ENCODE measurements at places on chromosomes 11 and 22. TPM values are rescaled to one million over a fixed set of nuclear protein-coding genes. Genes with fewer than 3 reads are reported as not detected.

DNA sequence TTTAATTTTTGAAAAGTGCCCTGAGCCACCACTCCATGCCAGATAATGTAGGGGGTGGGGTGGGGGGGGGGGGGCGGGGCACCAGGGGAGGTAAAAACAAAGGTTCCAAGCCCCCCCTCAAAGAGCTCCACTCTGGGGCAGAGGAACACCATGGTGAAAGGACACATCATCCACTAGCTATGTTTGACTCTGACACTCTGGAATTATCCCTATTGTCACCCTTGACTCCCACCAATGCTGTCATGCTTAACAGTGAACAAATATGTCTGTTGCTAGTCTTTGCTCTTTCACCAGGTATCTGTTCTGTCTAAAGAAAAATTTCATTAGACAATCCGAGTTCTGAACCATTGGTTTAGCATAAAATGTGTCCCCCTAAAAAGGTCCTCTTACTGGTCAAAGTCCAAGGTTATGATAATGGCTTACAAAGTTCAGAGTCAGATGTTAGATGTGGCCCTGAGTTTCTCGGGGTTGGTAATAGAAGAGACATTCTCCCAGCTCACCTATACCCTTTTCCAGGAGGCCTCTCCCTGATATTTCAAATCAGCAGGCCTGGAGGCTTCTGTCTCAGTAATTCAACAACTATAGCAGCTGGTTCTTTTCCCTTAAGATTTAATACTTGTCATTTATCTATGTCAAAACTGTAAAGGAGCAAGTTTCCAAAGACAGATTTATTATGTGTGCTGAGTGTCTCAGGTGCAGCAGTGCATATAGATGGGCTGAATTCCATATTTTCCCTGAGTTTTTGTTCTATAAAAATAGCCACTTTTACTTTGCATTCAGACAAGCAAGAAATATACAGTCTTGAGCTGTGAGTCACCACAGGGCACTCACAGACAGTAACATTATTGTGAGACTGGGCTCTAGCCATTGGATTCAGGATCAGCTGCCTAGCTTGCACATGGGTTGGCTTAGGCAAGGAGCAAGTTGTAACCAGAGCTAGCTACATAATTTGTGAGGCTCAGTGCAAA lies 174.1 kb downstream of the CSNK2A3 start:
- H3K27me3 ChIP-seq = no peaks in the 10 kb centered on the region
- H3K4me1 ChIP-seq = no peaks in the 10 kb centered on the region
- H3K27ac ChIP-seq = no peak overlapping the region
- H3K4me3 ChIP-seq = no peak overlapping the region

DNA sequence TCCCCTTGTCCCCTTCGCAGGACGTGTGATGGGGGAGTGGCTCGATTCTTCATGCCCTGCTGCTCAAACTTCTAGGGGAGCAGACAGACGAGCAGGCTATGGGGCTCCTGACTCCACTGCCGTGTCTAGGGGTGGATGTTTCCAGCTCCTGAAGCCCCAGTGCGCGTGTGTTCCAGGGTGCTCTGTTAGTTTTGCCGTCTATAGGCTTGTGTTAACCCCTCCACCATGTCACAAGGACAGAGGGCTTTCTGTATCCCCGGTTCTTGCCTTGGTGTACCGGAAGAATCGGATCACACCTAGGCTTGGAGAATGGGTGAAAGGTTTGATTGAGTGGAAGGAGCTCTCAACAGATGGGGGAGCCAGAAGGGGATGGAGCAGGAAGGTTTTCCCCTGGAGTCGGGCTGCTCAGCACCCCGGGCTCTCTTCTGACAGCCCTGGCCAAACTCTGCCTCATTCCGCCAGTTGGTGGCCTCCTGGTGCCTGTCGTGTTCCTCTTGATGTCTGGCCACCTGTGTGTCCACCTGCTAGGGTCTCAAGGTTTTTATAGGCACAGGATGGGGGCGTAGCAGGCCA lies 810.7 kb downstream of the BRD1 start:
- no peaks in the 10 kb centered on the region for H3K4me1 ChIP-seq
- H3K4me3 ChIP-seq = no peak overlapping the region
- DNase-seq = no peak
- H3K27ac ChIP-seq = no peak overlapping the region
- peaks cover 2% of the 10 kb centered on the region for H3K27me3 ChIP-seq

RAB36 gene
- 0.77 TPM for total RNA-seq

MMP27 gene
- total RNA-seq = not detected

DNA sequence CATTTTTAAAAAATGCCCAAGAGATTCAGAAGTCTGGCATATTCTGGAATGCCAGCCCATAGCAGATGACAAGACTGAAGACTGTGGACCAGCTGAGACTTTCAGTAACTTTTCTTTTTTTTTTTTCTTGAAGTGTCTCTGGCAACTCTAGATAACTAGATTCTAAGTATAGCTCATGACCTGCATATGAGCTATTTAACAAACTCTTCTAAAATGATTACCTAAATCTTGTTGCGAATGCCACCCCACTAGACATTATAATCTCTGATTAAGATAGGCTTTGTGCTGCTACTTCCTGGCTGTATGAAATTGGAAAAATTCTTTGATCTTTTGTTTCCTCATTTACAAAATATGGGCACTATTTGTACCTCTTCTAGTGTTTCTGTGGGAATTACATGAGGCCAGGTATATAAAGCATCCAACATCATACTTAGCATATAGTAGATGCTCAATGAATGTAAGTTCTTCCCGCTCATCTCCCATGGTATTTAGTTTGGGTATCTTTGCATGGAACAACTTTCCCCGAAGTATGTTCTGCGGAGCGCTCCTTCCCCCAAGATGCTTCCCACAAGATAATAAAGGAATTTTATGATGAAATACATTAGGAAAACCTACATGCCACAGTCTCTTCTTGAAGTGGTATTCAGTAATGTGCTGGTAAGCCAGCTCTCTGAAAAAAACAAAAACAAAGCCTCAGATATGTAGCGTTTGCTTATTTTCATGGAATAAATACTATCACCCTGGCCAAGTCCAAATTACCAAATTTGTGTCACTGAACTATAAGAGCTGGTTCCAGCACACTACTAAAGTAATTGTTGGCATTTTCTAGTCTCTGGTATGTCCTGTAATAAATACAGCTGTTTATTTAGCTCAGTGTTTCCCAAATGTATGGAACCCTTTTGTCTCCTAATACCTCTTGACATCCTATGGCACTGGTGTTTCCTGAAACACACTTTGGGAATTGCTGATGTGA lies 86.8 kb upstream of the TIMP3 start:
- H3K36me3 ChIP-seq = no peaks in the 10 kb centered on the region
- H3K4me3 ChIP-seq = no peak overlapping the region
- no peak overlapping the region for H3K27ac ChIP-seq

ARHGEF17 gene
- total RNA-seq = not detected

- no peak for DNase-seq
- no peak overlapping the region for H3K27ac ChIP-seq
- no peak overlapping the region for H3K4me3 ChIP-seq
- H3K36me3 ChIP-seq = no peaks in the 10 kb centered on the region
Observed at GRCh38 chr22:27241430-27242321, 559.9 kb downstream of the MN1 start.

GRCh38 chr11:102590276-102591049 lies 34.7 kb downstream of the MMP20 start:
- no peaks in the 10 kb centered on the region for H3K4me1 ChIP-seq
- H3K27ac ChIP-seq = no peak overlapping the region
- H3K36me3 ChIP-seq = no peaks in the 10 kb centered on the region
- no peaks in the 10 kb centered on the region for H3K27me3 ChIP-seq

GRCh38 chr22:33020721-33021120 lies 37.5 kb downstream of the SYN3 start:
- no peak overlapping the region for H3K27ac ChIP-seq
- no peaks in the 10 kb centered on the region for H3K4me1 ChIP-seq
- no peaks in the 10 kb centered on the region for H3K27me3 ChIP-seq
- H3K4me3 ChIP-seq = no peak overlapping the region

GRCh38 chr11:94532211-94532610 lies 11.5 kb upstream of the FUT4 start:
- no peak overlapping the region for H3K27ac ChIP-seq
- DNase-seq = no peak
- H3K27me3 ChIP-seq = peaks cover 3% of the 10 kb centered on the region
- H3K4me1 ChIP-seq = no peaks in the 10 kb centered on the region
- H3K4me3 ChIP-seq = no peak overlapping the region
- no peaks in the 10 kb centered on the region for H3K36me3 ChIP-seq

DLG2 gene
- 2.0 TPM for total RNA-seq

OR51G2 gene
- not detected for total RNA-seq

- peaks cover 58% of the 10 kb centered on the region for H3K4me1 ChIP-seq
- H3K27me3 ChIP-seq = no peaks in the 10 kb centered on the region
- H3K36me3 ChIP-seq = peaks cover 21% of the 10 kb centered on the region
- H3K4me3 ChIP-seq = peak overlapping the region; percentile 86
- H3K27ac ChIP-seq = peak overlapping the region; percentile 99
Observed at GRCh38 chr11:65425105-65425970, 2.7 kb downstream of the NEAT1 start.

- no peak overlapping the region for H3K4me3 ChIP-seq
- peaks cover 4% of the 10 kb centered on the region for H3K27me3 ChIP-seq
- H3K36me3 ChIP-seq = no peaks in the 10 kb centered on the region
- no peak overlapping the region for H3K27ac ChIP-seq
- DNase-seq = no peak
- H3K4me1 ChIP-seq = no peaks in the 10 kb centered on the region
Observed at GRCh38 chr11:134449713-134450112, 37.7 kb upstream of the B3GAT1 start.

- peaks cover 21% of the 10 kb centered on the region for H3K4me1 ChIP-seq
- no peak for DNase-seq
- H3K27ac ChIP-seq = no peak overlapping the region
- H3K4me3 ChIP-seq = no peak overlapping the region
- no peaks in the 10 kb centered on the region for H3K36me3 ChIP-seq
Observed at GRCh38 chr22:43377548-43377895, 34.3 kb upstream of the MPPED1 start.

DNA sequence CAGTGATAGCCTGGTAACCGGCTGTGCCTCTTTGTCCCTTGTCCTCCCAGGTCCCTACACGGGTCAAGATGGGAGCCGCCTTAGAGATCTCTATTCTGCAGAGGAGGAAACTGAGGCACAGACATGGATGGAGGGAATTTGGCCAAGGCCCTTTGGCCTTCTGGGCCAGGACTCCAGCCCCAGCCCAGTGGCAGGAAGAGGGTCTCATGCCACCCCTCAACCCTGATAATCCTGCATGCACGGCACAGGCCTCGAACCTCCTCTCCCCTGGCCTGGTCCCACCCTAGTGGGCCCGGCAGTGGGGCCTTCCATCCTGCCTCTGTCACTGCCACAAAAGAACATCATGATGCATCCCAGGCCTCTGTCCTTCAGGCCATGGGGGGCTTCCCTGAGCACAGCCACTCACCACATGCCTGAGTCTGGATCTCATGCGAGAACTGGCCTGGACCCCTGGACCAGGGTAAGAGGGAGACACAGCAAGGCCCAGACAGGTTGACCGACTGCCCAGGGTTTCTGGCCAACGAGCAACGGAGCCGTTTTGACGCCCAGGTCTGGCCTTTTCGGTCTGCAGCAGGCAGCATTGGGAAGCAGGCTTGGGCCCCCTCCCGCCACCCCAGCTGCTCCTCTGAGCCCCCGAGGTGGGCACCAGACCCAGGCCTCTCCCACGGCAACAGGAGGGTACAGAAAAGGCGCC lies 6.5 kb downstream of the LINC01488 start:
- no peaks in the 10 kb centered on the region for H3K36me3 ChIP-seq
- no peak for DNase-seq
- no peak overlapping the region for H3K4me3 ChIP-seq
- no peak overlapping the region for H3K27ac ChIP-seq

DNA sequence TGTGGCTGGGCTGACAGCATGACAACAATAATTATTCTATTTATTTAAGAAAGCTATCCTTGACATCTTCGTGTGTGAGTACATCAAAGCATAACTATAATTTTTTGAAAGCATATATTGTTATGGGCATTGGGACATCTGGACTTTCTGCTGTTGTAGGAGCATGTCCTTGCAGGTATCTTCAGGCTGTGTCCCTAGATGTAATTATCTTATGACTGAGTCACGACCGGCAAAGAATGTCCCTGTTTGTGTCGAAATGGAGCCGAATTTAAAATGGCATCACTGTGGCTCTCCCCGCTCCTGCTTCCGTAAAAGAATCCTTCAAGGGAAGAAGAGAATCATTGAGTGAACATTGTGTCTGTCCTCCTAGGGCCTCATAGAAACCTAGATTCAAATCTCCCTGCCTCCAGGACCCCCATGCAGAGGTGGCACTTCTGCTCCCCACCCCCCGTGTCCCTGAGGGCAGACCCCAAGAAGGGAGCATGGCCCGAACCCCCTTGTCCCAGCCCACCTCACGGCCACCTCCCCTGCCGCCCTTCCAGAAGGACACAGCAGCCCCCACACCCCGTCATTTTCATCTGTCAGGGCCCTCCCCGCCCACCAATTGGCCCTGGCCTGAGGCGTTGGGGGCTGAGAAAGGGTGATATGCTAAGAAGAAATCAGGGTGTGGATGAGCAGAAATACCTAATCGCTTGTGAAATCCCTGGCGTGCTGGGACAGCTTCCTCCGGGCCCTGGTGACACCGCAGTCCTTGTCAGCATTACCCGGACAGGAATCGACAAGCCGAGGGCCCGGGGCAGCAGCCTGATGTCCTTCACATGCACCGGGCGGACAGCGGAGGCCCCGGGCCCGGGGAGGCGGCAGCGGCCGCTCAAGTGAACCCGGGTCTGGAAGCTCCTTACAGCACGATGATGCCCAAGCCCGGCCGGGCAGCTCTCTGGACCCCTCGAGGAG lies 48.6 kb upstream of the SLC22A12 start:
- H3K27ac ChIP-seq = no peak overlapping the region
- peaks cover 6% of the 10 kb centered on the region for H3K27me3 ChIP-seq
- no peak overlapping the region for H3K4me3 ChIP-seq
- no peaks in the 10 kb centered on the region for H3K36me3 ChIP-seq
- no peak for DNase-seq

DNA sequence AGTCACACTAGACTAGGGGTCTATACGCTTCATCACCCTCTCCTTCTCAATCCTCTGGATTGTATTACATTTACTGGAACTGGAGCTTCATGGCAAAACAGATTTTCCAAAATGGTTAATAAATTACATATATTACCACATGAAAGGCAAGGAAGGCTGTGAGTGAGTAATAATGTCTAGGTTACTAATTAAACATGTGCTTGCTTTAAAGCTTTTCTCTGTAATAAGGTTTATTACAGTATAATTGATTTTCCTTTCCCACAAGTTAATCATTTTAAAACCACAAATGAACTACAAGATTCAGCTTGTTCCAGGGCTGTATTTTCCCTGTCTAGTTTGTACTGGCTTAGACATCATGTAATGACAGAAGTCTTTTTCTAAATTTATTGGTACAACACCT lies 25.6 kb downstream of the MMP13 start:
- H3K27ac ChIP-seq = no peak overlapping the region
- H3K4me1 ChIP-seq = no peaks in the 10 kb centered on the region
- H3K4me3 ChIP-seq = no peak overlapping the region
